ENCODE measurements at places on chromosomes 1 and 21.
A peak's percentile ranks its signal among the peaks of the same experiment; 100 is the strongest.

DNA sequence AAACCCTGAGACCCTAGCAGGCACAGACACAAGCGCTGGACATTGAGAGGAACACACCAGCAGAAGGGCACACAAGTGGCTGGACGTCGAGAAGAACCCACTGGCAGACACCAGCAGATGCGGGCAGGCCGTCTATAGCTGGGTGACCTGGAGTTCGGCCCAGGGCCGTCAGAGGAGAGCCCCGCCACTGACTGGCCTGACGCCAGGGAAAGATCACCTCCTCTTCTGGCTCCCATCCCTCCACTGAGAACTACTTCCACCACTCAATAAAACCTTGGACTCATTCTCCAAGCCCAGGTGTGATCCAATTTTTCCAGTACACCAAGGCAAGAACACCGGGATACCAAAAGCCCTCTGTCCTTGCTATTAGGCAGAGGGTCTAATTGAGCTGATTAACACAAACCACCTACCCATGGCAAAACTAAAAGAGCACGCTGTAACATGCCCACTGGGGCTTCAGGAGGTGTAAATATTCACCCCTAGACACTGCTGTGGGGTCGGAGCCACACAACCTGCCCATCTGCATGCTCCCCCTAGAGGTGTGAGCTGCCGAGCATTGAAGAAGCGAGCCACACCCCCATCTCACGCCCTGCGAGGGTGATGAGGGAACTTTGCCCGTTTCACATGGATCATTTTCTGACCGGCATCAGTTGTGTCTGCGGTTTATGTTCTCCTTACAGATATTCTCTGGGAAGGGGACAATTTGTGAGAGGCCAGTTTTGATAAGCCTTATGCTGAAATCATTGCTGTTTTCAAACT lies 104.8 kb downstream of the HLX start:
- DNase-seq, result no peak

DNA sequence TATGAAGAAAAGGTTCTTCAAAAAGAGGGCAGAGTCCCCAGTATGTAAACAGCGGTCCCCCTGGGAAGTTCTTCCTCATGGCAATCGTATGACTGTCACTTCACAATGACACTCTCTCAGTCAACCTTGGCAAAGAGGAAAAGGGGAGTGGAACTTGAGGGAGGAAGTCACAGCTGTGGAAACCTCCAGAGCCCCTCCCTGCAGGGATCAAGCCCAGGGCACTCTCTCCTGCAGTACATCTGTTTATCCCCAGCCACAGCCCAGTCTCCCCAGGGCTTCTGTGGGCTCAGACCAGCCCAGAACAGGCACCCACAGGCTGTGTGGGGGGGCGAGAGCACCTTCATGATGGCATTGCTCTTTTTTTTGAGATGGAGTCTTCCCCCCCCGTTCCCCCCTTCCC lies 2.0 kb downstream of the ATP13A2 start:
- no peak for DNase-seq

GRCh38 chr1:157782931-157783330 lies 6.0 kb upstream of the FCRL2 start:
- no peak for DNase-seq

DNA sequence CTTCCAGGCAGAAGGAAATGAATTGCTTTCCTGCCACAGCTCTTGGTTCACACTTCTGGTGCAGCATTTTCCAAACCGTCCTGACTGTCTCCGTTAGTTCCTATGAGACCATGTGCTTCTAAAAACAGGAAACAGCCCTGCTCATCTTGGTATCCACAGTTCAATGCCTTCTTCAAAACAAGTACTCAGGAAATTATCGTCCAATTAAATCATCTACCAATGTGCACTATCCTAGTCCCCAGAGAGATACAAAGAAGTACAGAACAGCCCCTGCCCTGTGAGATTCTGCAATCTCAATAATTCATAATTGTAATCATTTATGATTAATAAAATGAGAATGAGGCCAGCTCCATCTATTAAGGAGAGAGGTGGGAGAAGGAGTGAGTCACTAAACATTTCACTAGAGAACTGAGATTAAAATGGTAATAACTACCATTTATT lies 11.2 kb downstream of the CLEC20A start:
- no peak for DNase-seq

DNA sequence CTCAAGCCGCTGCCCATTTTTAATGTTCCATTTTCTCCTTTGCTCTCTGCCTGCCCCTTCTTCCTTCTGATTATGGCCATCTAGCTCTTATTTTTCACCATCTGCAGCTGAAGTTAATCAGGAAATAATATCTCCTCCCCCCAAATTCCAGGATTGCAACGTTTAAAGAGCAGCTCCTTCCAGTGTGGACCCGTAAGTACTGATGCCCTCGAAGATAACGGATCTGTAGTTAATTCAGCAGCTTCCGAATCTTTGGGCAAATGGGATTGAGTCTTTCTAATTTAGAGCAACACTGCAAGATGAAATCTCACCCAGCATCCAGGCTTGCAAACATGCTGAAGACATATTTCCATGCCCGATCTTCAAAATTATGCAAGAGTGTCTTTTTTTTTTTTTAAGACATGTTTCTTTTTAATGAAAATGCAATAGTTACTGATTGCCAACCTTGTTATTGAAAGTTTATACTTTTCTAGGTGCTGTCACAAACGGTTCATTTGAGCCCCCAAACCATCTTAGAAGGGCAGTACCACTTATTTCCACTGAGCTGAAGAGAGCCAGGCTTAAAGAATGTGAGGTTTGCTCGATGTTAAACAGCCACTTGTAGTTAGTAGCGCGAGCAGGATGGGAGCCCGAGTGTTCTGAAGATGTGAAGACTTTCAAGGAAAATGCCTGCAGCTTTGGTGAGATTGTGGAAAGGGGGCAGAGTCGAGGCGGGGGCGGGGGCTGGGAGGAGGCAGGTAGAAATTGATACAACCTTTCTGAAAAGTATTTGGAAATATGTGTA lies 10.9 kb upstream of the RCAN3 start:
- no peak for DNase-seq

GRCh38 chr1:52967666-52968065 lies 40.6 kb downstream of the SCP2 start:
- DNase-seq, result no peak

DNA sequence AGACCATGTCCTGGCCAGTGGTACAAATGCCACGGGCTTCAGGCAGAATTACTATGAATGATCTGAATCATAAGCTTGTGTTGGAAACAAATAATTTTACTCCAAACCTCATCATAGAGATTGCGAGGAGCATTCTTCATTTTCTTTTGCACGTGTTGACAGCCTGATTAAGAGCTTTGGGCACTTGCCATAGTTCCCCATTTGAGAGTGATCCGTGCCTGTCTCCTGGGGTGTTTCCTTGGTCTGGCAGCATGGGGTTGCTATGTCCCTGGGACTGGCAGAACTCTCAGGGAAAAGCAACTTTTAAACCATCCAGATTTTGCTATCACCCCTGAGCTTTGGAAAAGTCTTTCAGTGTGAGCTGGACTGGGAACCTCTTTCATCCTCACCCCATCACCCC lies 54.3 kb upstream of the KCNJ6 start:
- DNase-seq, result no peak

GRCh38 chr1:48944811-48945210 lies 168.1 kb upstream of the BEND5 start:
- DNase-seq, result no peak

DNA sequence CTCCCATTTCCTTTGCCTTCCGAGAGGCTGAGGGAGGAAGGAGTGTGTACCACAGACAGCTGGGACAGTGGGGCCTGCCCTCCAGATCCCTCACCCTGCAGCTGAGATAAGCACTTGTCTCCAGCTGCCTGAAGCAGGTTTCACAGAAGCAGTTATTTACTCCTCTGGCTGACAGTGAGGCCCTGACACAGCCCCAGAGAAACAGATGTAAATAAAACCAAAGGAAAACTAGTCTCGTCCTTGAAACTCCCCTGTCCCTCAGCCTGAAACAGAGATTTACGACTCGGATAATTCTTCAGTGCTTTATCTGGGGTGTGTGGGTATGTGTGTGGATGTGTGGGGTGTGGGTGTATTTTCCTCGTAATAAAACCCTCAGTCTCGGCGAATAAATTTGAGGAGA lies 181.1 kb downstream of the IGSF21 start:
- DNase-seq, result no peak

- no peak for DNase-seq
Measured at GRCh38 chr1:10648689-10649516, 147.5 kb downstream of the CASZ1 start.

DNA sequence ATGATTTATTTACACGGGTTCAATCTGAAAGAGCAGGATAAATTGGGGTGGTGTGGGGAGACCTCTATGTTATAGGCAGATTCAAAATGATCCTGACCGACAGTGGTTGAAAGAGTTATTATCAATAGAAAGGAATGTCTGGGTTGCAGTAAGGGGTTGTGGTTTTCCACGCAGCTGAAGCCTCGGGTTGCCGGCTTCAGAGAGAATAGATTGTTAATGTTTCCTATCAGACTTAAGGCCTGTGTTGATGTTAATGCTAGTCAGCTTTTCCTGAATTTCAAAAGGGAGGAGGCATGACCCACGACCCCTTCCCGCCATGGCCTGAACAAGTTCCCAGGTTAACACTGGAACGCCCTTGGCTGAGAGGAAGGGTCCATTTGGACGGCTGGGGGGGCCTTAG lies 2.2 kb upstream of the UBE2J2 start:
- DNase-seq, result no peak

- no peak for DNase-seq
Measured at GRCh38 chr1:1092894-1093609, 18.9 kb upstream of the RNF223 start.

- no peak for DNase-seq
Measured at GRCh38 chr1:160007577-160008200, 24.1 kb downstream of the PIGM start.

- DNase-seq, result no peak
Measured at GRCh38 chr1:13921190-13921589, 221.2 kb downstream of the PRDM2 start.

GRCh38 chr1:31765041-31765467 lies 914 bp upstream of the ADGRB2 start:
- DNase-seq, result no peak

DNA sequence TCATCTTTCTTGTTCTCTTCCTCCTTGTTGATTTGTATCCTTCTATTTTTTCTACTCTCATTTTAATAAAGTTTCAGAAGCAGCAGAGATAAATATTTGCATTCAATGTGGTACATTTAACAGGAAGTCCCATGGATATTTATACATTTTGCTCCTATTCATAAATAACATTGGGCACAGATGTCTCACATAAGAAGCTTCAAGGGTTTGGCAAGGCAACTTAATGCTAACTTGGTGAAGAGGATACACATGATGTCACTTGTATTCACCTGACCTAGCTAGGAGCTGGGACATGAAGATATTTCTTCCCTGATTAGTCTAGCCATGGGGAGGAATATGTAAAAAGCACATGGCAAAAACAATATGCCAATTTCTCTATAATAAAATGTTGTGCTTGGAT lies 65.1 kb upstream of the DUSP10 start:
- no peak for DNase-seq

- DNase-seq, result no peak
Measured at GRCh38 chr1:224506141-224506814, 71.7 kb upstream of the WDR26 start.

- DNase-seq, result no peak
Measured at GRCh38 chr1:150810958-150811659, 3.0 kb upstream of the CTSK start.

GRCh38 chr1:204426035-204426436 lies 14.4 kb upstream of the PPP1R15B start:
- DNase-seq, result no peak

GRCh38 chr1:188723332-188724020 lies 1754.2 kb downstream of the BRINP3 start:
- no peak for DNase-seq

DNA sequence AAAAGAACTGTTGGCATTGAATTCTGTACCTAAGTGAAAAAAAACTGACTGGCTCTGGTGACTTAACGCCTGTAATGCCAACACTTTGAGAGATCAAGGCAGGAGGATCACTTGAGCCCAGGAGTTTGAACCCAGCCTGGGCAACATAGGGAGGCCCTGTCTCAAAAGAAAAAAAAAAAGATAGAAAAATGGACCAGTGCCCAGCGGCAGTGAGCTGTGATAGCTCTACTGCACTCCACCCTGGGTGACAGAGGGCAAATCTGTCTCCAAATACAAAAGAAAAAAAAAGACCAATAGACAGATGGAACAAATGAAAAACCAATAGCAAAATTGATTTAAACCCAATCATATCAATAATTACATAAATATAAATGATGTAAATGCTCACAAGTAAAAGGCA lies 674 bp upstream of the AKR7A3 start:
- no peak for DNase-seq

DNA sequence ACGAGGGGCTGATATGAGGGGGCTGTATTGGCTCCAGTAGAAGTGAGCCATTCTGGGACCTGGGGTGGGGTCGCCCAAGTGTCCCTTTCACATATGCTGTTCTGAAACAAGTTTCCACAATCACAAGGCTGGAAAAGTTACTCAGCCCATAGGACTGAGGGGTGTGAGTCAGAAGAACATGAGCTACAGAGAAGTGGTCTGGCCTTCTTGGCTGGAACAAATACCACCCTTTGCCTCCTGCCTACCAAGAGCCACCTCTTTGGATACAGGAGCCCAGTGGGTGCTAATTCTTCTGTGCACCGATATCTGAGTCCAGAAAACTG lies 42.4 kb downstream of the MEF2D start:
- DNase-seq, result no peak

DNA sequence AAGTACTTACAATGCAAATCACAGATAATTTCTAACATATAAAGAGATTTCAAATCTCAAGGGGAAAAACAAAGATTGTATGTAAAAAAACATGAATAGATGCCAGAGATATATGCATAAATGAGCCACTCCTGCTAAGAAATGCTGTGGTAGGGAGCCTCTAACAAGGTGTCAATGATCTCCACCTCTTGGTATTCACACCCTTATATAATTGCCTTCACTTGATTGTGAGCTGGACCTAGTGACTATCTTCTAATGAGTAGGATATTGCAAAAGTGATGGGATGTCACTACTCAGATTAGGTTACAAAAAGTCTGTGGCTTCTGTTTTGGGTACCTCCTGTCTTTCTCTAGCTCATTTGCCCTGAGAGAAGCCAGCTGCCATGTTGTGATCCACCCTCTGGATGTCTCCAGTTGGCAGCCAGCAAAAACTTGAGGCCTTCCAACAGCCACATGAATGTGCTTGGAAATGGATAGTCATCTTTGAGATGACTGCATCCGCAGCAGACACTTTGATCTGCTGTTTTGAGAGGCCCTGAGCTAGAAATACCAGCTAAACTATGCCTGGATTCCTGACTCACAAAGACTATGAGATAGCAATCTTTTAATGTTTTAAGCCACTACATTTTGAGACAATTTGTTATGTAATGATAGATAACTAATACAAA lies 196.1 kb upstream of the FGGY start:
- DNase-seq, result no peak

GRCh38 chr1:64915381-64916274 lies 50.7 kb downstream of the JAK1 start:
- DNase-seq, result peak; percentile 68

DNA sequence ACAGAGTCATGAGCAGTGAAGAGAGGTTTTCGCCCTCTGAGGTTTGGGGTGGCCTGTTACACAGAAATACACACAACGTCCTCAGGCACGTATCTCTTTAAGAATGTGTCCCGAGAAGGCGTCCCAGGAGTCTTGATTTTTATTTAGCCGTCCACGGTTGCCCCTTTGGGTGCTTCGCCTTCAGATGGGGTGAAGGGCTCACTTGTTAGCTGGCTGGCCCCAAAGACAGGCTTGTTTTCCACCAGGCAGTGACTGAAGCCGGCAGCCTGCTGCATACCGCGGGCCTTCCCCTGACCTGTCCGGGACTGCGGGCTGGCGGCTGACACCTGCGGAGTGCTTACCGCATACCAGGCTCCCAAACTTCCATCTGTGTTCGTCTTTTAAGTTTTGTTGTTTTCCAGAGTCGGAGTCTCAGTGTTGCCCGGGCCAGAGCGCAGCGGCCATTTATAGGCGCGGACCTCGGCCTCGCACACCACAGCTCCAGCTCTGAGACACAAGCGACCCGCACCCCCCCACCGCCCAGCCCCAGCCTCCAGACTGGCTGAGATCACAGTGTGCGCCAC lies 1.6 kb upstream of the ADARB1 start:
- no peak for DNase-seq
